Cortex of kidney (tissue), 1 donor: ENCODE measurements at places on chromosomes 5 and 9.

DNA sequence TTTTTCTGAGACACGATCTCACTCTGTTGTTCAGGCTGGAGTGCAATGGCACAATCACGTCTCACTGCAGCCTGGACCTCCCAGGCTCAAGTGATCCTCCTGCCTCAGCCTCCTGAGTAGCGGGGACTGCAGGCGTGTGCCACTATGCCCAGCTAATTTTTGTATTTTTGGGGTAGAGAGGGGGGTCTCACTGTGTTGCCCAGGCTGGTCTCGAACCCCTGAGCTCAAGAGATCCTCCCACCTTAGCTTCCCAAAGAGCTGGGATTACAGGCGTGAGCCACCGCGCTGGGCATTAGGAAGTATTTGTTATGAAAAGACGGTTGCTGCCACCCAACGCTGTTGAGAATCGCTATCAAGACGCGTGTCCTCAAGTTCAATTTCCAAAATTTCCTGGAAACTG, 180.9 kb upstream of the TBCA start:
- DNase-seq: no peak

GRCh38 chr5:91361055-91361701, 21.9 kb downstream of the ARRDC3 start:
- DNase-seq: no peak

GRCh38 chr5:142364251-142365145, 39.7 kb upstream of the SPRY4 start:
- DNase-seq: no peak

DNA sequence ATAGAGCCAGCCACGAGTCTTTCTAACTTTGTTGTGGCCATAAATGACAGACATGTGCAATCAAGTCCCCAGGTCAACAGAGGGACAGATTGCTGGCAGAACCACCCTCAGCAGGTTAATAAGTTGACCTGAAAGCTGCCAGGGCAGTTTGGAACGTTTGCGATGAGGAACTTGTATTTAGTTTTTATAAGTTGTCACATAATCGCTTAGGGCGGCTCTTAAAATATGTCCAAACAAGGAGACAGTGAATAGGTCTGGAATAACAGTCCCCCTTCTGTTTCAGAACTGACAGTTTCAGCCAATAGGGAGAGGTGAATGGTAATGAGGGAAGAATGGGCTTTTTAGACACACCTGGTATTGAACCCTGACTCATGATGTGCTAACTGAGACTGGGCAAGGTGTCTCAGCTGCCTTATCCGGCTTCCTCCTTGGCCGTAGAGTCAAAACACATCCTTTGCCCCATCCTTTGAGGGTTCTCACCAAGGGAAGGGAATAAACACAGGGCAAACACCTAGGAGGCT, 33.6 kb upstream of the GABRP start:
- no peak for DNase-seq

GRCh38 chr5:135714126-135714894, 120.2 kb upstream of the SLC25A48 start:
- DNase-seq: no peak

- DNase-seq: no peak
Observed at GRCh38 chr9:38489057-38489456, 64.8 kb upstream of the IGFBPL1 start.

DNA sequence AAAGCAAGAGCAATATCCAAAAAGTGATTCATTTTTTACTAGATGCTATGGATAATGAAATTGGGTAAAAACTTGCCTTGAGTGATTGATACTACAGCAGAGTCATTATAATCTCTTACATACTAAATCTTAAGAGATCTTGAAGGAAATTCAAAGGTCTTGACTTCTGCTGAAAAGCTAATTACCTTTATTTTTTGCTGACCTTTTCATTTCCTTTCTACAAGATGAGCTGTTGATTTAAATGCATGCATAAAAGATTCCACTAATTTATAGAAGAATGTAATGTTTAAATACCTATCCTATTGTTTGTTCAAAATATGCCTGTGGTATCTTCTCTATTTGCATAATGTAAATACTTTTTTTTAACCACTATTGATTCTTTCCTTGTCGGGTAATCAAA, 27.2 kb downstream of the RORB start:
- no peak for DNase-seq

DNA sequence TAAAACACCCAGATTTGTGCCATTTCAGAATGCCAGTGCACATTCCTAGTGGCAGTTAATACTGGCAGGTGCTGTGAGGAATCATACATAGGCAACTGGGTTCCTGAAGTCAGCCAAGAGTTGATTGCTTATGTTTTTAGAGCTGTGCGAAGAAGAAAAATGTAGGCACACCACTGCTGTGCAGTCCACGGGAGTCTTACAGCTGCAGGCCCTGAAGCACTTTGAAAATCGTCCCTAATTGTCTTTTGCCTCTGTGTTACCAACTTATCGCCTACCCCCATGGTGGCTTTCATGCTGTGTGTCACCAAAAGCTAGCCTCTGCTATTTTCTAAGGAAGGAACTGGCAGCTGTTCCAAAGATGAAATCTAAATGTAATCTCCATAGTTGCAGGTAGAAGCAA, 263.9 kb downstream of the ARRDC3 start:
- DNase-seq: no peak

- DNase-seq: no peak
Observed at GRCh38 chr9:135971892-135972291, 10.7 kb upstream of the UBAC1 start.

DNA sequence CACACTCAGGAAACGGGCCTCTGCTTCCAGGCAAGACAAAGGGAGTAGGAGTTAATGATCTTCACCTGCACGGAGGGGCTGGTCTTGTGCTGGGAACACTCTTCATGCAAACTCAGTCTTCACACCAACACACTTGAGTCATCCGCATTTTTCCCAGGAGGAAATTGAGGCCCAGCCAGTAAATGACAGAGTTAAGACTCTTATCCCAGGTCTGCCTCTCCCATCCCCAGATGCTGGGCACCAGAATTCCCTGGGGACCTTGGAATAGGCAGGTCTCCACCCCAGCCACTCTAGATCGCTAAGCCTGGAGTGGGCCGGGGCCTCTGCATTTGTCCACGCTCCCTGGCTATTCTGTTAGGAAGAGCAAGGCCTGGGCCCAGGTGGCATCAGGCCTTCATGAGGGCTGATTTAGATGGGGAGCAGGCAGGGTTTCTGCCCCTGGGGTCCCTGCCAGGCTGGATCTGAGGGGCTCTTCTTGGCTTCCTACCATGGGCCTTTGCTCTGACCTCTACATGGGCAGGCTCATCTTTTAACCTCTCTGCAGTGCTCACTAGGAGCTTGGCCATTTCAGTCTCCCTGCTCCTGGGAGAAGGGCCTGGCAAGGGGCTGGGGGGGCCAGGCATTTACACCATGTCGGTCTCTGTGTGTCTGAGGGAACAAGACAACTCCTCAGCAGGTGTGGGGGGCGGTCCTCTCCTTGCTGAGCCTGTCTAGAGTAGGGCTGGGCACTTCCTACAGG, 77.3 kb downstream of the AMBP start:
- no peak for DNase-seq

DNA sequence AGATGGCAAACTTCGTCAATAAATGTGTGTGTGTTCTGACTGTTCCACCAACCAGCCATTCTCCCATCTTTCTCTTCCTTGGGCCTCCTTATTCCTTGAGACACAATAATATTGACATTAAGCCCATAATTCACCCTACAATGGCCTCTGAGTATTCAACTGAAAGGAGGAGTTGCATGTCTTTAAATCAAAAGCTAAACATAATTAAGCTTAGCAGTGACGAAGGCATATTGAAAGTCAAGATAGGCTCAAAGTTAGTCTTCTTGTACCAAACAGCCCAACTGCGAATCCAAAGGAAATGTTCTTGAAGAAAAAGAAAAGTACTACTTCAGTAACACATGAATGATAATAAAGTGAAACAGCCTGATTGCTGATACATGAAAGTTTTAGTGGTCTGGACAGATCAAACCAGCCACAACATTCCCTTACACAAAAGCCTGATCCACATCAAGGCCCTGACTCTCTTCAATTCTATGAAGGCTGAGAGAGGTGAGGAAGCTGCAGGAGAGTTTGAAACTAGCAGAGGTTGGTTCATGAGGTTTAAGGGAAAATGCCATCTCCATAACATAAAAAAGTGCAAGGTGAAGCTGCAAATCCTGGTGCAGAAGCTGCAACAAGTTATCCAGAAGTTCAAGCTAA, 81.4 kb downstream of the DENND1A start:
- no peak for DNase-seq

GRCh38 chr9:110908894-110909293, 129.4 kb downstream of the LPAR1 start:
- no peak for DNase-seq

DNA sequence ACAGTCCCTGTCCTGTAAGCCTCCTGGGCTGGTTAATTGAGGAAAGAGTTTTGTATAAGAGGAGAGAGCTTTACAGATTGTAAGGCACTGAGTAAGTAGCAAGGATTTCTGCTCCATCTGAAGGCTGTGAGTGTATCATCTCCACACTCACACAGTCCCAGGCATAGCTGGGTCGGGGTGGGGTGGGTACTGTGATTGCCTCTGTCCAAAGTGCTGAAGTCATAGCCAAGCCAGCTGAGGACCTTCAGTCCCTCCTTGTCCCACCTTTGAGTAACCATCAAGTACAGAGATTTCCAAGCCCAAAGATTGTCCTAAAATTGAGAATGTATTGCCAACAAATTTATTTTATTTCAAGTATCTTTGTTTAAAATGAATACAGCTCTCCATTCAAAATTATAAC, 5.5 kb upstream of the DNAJB5 start:
- DNase-seq: no peak

DNA sequence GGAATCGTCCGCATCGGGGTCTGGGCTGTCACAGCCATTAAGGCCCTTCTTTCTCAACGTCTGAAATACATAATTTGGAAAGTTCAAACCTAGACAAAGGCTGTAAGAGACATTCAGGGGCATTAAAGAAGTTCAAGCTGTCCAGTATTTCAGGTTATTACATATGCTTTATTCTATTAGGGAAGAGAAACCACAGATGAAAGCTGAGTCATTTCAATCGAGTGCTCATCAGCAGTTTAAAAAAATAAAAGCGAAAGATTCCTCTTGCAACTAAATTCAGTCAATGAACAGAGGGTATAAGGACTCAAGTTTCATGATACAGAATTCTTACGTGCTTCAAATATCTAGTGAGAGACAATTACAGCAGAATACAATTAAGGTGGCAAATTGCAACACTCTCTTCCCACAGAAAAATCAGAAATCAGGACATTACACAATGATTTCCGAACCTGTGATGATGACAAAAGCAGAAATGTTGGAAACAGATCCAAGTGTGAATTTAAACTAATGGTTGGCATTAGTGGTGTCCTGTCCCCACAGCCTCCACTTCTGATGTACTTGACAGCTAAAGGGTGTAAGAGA, 121.6 kb downstream of the MEF2C start:
- no peak for DNase-seq

DNA sequence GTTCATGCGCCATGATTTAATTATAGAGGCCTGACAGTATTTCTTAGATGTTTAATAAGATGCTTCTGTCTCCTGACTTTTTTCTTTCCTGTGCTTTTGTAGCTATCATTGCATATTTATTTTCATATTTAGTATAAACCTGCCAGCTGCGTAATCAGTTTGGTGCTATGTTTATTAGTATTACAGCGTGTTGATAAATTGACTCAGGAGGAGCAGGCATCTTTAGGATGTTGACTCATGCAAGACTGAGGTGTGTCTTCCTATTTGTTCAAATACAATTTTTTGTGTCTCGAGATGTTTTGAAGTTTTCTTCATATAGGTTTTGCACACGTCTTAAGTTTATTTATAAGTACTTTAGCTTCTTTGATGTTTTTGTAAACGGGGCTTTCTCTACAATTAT, 35.9 kb upstream of the EXOC3 start:
- no peak for DNase-seq

DNA sequence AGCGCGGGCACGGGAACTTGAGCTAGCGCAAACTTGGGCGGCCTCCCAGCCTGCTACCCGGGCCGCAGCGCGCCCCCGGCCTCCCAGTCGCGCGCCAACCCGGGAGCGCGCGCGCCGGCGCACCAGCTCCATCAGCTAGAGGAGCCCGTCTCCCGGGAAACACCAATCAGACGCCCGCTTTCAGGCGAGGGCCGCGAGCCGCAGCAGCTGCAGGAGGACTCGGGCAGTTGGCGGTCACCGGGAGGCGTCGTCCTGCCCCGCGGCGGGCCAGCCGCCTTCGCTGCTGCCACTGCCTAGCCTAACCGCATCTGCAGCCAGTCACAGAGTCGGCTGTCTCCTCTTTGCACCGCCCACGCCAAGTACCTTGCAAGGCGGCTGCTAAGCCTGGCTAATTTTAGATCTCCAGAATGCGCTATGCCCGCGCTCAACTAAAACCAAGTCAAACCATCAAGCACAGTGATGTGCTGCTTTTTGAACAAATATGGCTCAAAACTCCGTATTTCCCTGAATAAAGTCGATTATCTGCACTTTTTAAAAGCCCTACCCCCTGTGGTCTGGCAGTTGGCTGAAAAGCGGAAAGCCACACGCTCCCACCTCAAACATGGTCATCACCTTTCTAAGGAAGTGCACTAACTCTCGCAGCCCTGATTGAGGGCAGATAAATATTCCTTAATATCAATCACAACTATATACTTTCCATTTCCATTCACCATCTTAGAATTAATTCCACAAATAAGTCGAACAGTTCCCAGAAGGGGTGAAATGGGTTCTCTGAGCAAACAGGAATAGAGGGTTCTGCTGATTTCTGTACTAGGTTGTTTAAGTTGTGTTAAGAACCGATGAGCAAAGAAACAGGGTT, 221.8 kb downstream of the MEF2C start:
- DNase-seq: no peak

- DNase-seq: no peak
Observed at GRCh38 chr9:109035684-109036423, 22.6 kb upstream of the CTNNAL1 start.

GRCh38 chr9:136190656-136191055, 14.3 kb downstream of the LHX3 start:
- DNase-seq: no peak

DNA sequence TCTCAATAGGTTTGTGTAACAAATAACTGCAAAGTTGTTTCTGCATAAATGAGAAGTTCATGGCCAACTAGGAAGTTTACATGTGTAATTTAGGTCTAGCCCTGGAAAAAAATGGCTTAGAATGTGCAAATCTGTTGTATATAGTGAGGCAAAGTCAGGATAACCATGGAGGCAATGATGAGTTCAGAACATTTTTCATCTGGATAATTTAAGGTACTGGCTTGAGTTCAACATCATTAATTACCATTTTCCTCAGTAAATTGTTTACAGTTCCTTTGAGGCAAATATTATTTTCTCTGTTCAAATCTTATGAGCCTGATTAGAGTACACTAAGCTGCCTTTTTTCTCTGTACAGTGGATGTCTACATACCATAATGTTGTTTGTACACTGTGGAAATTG, 1259.0 kb upstream of the NUDT12 start:
- DNase-seq: no peak

- no peak for DNase-seq
Observed at GRCh38 chr9:121271368-121272341, 3.7 kb downstream of the GSN start.
